ENCODE measurements at places on chromosomes 7 and 10. TPM values are rescaled to one million over a fixed set of nuclear protein-coding genes. Genes with fewer than 3 reads are reported as not detected.

- no peak for DNase-seq
Measured at GRCh38 chr7:20030417-20030816, 186.8 kb downstream of the MACC1 start.

DNA sequence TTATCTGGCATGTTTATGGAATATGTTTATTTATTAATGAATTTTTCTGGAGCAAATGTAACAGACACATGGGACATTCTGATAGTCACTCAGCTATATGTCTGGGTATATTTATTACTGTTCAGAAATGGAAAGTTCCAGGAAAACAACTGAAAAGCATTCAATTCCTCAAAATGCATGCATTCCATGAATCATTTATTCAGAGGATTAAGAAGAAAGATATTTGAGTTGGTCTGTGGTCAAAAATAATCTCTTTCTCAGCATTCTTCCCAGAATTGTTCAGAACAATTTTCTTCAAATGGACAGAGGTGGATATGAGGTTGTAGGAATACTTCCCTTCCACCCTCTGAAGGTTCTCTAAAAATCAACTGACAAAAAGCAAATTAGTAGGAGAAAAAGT is 97.6 kb upstream of the ITGB1 start:
- DNase-seq, result peak; percentile 28

DNA sequence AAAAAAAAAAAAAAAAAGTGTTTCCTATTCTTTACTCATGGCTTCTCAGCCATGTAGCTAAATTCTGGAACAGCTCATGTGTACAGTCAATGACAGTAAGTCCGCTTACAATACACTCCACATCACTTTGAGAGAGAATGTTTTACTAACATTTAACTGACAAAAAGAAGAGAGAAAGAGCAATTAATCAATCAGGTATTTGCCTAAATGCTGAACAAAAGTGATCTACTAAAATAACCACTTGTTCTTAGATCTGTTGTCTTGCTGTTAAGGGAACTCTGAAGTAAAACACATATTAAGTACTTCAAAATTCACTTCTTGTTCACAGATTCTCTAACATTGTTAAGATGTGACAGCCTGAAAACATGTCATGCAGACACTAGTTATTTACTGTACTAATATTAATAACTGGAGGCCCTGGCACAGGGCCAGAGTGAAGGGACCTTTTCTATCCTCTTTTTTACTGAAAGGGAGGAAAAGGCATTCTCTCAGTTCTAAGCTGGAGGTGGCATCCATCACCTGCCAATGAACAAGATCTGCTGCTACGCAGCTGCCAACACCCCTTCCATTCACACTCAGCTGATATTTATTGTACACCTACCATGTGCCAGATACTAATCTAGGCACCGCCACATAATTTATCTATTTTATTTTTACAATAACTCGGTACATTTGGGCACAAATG is 72.6 kb downstream of the AHR start:
- no peak for DNase-seq

DNA sequence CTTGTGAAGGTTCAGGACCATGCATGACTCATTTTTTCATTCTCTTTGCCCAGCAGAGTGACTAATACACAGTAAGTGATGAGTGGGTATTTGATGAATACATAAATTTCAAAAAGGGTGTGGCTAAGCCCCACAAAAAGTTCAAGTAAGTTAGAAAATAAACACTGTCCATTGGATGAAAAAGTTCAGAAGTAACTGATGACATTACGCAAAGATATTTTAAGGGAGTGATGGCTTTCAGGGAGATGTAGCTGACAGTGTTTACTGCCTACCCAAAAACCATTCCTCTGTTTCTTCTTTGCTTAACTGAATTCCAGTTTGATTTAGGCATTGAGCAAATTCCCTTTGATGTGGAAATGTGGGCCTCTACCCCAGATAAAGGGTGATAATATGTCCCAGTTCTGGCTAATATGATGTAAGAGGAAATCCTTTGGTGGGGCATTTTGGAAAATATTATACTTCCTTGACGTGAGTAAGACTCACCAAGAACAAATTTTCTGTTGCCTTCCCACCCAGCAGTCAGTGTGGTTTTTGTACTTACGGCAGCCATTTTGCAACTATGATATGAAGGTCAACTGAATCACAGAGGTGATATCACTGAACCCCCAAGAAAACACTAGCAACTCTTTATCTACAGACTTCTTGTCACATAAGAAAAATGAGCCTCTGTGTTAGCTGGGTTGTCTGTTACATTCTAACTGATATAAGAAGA is 29.0 kb upstream of the EBLN1 start:
- peak; percentile 69 for DNase-seq

- no peak for DNase-seq
Measured at GRCh38 chr7:86485827-86486226, 157.9 kb upstream of the GRM3 start.

GRCh38 chr10:1559311-1559710 is 178.0 kb downstream of the ADARB2 start:
- no peak for DNase-seq

DNA sequence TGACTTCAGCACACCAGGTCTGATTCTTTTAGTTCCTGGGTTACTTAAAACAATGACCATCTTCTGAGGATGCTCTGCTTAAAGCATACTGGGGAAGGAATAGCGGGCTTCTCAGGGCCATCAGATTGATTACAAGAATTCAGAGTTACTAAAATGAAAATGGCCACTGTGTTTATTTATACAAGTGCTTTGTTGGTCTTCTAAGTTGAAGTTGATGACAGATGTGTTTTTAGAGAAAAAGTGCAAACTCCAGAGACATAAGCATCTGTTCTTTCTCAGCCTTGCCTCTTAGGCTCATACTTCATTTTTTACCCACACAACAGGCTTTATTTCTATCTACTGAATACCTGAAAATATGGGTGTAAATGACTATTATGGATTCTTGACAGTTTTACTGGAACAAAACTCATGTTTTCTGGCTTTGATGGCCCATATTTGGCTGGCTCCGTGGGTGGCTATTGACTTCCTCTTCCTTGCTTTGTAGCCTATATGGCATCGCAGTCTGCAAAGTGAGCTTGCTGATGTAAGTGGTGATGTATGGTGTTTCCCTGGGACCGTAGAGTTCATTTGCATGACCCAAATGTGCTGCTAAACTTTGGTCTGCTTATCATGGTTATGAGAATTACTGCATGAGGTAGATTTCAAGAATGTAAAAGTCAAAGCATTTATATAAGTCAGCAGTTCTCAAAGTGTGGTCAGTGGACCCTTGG is 121.3 kb downstream of the BMPER start:
- no peak for DNase-seq

The CCL24 gene
- total RNA-seq, result not detected

The GAD2 gene
- total RNA-seq, result not detected
